ENCODE measurements at places on chromosomes 2 and 18.

- no peak for DNase-seq
Observed at GRCh38 chr2:149849591-149849990, 262.0 kb upstream of the MMADHC start.

- DNase-seq, result peak; percentile 70
Observed at GRCh38 chr2:218406949-218407618, 7.4 kb downstream of the CTDSP1 start.

- no peak for DNase-seq
Observed at GRCh38 chr2:134985061-134985460, 62.2 kb downstream of the MAP3K19 start.

GRCh38 chr2:5951471-5951870 is 259.3 kb downstream of the SOX11 start:
- no peak for DNase-seq

DNA sequence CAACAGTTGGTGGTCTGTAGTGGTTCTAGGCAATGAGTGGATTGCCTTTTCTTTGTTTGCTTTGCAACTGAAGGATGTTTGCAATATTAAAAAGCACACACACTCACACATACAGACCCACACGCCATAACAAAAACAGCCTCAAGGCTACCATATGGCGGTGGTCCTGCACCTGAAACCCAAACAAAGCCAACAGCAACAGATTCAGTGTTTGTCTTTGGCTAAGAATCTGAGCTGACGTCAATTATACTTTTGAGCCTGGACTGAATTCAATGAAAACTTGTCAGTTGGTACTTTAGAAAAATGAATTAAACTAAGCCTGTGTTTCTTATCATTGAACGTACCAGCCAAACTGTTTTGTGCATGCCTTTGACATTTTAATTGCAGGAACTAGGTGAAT is 65.0 kb upstream of the NYAP2 start:
- no peak for DNase-seq

GRCh38 chr2:105683011-105683492 is 61.7 kb upstream of the NCK2 start:
- no peak for DNase-seq

DNA sequence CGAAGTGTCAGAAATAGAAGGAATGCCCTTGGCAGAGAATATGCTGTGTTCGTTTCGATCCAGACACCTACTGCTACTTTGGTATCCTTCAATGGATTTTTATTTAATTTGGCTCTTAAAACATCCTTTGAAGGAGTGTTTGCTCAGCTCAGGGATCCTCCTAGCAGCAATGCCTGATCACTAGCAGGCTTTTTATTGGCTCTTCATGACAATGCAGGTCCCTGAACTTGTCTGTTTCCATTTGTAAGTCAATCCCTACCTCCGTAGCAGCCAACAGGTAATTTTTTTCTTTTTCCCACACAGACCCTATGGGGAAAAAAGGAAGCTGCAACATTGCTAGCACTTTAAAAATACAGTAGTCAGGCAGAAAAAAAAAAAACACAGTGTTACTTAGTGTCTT is 366.2 kb upstream of the LRRTM1 start:
- DNase-seq, result no peak

GRCh38 chr2:55917713-55918390 is 5.7 kb downstream of the EFEMP1 start:
- no peak for DNase-seq

All from CD4-positive, alpha-beta T cell treated with Interleukin-1 beta for 1 hour (primary cell).